ENCODE measurements at places on chromosomes 7 and 10. TPM values are rescaled to one million over a fixed set of nuclear protein-coding genes. Genes with fewer than 3 reads are reported as not detected.

Gene ADGRA1
- under 0.01 TPM for total RNA-seq

Gene ZP3
- total RNA-seq, result not detected

Gene NPC1L1
- 0.83 TPM for total RNA-seq

Gene PKD2L1
- total RNA-seq, result not detected

Gene DHX32
- total RNA-seq, result 22.4 TPM

Gene STEAP4
- total RNA-seq, result 10.5 TPM

Gene PCDH15
- 0.14 TPM for total RNA-seq

Gene INMT
- 5.9 TPM for total RNA-seq

Gene COL17A1
- total RNA-seq, result not detected

Gene MRC1
- 37.9 TPM for total RNA-seq

Gene OPN1SW
- total RNA-seq, result not detected

DNA sequence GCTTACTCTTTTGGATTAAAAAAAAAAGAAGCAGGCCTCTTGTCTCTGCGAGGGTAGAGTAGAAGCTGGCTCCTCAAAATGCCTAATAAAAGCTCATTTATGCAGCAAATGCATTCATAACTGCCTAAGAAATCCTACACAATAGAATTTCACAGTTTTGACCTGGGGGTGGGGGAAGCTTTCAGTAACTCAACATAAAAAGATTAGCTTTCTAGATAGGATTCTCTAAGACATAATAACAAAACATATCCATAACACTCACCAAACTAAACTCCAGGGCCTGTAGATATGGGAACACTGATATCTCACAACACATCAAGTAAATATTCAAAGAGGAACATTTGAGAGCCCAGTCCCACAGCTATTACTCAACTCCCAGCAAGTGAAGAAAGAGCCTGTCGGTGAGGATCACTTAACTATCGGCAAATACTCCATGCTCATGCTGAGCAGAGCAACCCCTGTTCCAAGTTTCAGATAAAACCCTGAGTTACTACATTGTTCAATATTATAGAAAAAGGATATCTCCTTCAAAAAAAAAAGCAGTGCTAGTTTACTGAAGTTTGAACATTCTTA, 88.1 kb downstream of the COBL start:
- no peak for DNase-seq

- no peak for DNase-seq
Observed at GRCh38 chr7:515628-516027, 4.0 kb downstream of the PDGFA start.

DNA sequence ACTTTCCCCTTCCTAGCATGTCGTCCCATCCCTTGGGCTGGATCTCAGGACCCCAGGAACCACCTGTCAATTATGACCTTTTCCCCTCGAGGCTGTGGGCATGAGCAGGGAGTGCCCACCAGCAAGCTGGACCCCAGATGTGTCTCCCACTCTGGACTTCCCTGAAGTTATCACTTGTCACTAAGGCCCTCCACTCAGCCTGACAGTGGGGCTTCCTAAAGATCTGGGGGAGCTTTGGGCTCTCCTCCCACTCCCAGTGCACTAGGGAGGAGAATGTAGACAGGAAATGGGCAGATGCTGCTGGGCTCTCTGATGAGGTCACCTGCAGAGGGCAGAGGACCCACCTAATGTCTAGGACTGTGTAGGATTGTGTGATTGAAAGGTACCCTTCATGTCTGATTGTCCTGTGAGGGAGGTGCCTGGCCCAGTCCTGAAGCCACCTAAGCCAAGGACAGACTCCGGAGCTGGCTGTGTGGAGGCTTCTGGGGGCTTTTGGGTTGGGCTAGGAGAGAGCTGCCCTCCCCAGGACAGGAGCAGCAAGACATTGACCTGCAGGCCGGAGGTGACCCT, 18.7 kb downstream of the MYO1G start:
- no peak for DNase-seq

DNA sequence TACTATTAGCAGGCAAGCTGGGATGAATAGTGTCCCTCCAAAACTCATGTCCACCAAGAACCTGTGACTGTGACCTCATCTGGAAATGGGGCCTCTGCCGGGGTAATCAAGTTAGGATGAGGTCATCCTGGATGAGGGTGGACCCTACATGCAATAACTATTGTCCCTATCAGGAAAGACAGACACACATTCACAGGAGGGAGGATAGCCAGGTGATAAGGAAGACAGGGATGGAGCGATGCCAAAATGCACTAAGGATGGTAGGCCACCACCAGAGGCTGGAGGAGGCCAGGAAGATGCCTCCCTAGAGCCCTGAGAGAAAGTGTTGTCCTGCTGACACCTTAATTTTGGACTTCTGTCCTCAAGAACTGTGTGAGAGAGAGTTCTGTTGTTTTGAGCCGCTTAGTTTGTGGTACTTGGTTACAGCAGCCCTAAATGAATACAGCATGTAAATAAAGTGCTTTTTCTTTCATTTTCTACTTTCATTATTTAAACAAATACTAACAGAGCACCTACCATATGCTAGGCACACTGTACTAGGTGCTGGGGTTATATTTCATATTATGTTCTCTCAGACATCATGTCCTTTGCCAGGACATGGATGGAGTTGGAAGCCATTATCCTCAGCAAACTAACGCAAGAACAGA, 111.9 kb downstream of the USP6NL start:
- no peak for DNase-seq

- no peak for DNase-seq
Observed at GRCh38 chr7:6628045-6628444, 9.1 kb upstream of the ZNF316 start.

- no peak for DNase-seq
Observed at GRCh38 chr10:34537629-34538231, 277.4 kb downstream of the PARD3 start.

DNA sequence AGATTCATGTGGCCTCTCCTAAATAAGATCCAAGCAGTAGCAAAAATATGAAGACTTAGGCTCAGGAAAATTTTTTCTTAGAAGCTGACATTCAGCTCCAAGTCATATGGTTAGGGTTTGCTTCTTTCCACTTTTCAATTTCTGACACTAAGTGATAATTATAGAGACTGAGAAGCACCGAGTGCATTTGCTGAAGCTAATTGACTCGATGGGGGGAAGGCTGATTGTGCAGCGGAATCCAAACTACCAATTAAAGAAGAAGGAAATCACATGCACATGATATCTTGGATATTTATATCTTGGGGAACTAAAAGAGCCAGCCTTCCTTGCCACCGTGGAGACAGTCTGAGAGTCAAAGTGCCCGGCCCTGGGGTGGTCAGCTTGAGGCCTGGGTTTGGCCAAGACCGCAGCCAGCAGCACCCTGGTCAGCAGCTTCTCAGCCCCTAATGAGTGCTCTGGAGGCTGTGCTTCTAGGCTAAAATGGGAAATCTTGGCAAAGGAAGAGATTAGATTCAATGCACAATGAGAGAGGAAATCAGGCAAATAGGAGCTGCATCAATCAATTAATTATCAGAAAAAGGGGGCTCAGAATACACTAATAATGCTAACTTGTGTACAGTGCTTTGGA, 589.3 kb downstream of the NRG3 start:
- DNase-seq, result no peak

- no peak for DNase-seq
Observed at GRCh38 chr7:111864291-111864976, 302.1 kb upstream of the IMMP2L start.

GRCh38 chr10:113007343-113007771, 57.3 kb downstream of the TCF7L2 start:
- no peak for DNase-seq

- DNase-seq, result no peak
Observed at GRCh38 chr10:77625379-77625778, 12.2 kb downstream of the KCNMA1 start.

DNA sequence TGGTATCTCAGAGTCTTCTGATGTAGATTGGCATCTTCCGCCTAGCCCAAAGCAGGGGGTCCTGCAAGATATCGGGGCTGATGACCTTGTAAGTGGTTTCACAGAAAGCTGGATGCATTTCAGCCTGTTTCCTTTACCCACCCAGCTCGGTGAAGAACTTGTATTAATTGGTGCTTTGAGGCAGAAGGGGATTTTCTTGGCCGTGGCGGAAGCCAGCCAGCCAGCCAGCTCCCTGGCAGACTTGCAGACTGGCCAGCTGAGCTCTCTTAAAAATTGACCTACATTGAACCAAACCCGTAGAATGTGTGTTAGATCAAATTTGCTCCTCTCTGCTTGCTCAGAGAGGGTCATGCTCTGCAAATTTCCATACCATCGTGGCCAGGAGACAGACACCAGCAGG, 218.4 kb downstream of the ADAM12 start:
- DNase-seq, result no peak

DNA sequence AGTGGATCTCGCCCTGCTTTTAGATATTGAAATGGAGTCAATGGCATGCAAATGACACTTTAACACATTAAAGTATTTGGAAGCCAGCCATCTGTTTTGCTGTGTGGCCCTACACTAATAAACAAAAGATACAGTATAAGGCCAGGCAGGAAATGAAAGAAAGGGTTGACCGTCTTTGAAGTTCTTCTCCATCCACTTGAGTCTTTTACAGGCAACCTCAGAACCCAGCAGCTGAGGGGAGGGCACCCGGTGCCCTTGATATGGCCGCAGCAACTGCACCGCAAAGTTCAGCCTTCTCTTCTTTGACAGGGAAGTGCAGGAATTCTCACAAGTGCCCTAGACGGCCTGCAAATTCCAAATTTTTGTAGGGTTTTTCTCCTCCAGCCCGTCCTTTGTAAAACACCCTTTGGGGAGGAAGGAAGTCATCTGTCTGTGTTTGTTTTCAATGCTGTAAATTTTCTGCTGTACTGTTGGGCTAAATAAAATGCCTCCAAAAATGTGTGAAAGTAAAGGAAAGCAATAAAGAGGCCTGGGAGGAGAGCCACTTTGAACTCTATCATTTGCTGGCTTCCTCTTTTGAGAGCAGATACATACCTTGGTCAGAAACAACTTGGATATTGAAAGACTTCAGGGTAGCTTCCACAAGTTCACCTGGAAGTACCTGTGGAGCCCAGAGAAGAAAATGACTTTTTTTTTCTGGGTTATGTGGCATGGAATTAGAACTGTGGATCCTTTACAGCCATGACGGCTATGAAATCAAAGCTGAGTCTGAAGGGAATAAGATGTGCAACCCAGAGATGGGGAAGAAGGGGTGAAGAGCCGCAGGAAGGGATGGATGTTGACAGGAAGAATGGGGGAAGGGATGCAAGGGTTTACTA, 3.6 kb downstream of the HOXA1 start:
- DNase-seq, result no peak

DNA sequence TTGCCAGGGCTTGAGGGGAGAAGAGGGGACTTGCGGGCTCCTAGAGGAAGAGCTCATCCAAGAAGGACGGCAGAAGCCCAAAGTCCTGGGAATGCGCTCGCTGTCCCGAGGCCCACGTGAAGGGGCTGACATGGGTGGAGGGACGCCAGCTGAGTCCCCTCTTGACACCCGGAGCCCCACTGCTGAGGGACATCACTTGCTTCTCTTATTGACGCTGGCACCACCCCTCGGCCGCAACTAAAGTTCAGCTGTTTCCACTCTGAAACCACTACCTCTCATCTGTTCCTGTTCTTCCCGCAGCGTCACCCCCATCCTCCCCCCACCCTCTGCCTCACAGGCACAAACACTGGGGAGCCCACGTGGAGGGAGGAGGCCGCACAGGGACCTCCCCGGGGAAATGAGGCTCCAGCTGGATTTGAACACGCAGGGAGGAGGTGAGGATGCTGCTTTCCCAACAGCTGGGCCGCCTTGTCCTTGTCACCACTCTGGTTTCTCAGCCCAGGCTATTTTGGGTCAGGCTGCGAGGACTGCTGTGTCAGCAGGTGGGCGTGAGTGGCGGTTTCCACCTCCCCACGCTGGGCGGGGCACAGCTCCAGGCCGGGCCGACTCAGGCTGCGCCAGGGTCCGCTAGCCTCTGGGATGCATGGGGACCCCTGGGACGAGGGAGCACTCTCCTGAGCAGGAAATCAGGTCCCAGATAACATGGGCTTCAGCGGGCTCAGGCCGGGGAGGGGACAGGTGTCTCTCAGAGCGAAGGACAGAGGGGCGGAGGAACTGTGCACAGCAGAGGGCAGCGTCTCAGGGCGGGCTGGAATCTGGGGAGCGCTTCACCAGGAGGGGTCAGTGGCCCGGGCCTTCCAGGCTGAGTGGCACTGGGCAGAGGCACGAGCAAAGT, 156.3 kb downstream of the ZNF248 start:
- no peak for DNase-seq

- DNase-seq, result peak; percentile 46
Observed at GRCh38 chr10:5491477-5491876, 7.9 kb downstream of the CALML5 start.

DNA sequence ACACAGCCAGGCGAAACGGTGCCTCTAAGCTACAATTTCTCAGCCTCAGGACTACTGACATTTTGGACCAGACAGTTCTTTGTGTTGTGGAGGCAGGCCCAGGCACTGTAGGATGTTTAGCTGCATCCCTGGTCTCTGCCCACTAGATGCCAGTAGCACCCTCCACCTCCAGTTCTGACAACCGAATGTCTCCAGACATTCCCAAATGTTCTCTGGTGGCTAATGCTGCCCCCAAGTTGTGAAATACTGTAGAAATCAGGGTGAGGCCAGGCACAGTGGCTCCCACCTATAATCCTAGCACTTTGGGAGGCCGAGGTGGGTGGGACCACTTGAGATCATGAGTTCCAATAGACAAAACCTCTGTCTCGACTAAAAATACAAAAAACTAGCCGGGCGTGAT, 18.2 kb downstream of the HNRNPF start:
- DNase-seq, result peak; percentile 52

- no peak for DNase-seq
Observed at GRCh38 chr7:98619450-98620321, 2.6 kb downstream of the NPTX2 start.

DNA sequence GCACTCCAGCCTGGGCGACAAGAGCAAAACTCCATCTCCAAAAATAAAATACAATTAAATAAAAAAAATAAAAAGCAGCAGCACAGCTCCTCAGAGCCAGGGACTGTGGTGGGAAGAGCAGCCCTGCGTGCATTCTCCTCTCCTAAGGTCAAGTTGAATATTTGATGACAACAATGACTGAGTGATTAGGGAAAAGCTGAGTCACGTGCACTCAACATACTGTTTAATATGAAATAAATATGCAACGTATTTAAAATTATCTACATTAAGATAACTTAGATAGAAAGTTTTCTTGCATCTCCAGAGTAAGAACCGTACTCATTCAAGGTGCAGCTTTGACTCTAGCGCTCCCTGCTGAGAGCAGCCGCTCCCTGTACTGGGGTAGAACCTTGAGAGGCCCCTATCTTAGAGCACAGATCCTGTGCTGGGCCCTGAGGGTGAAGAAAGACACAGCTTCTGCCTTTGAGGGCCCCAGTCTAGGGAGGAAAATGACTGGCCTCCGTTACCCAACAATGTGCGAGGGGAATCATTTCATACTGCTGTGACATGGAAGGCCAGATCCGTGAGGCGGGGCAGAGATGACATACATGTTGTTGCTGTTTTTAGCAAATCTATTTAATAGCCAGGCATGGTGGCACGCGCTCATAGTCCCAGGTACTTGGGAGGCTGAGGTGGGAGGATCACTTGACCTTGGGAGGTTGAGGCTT, 81.1 kb downstream of the SVIL start:
- no peak for DNase-seq

DNA sequence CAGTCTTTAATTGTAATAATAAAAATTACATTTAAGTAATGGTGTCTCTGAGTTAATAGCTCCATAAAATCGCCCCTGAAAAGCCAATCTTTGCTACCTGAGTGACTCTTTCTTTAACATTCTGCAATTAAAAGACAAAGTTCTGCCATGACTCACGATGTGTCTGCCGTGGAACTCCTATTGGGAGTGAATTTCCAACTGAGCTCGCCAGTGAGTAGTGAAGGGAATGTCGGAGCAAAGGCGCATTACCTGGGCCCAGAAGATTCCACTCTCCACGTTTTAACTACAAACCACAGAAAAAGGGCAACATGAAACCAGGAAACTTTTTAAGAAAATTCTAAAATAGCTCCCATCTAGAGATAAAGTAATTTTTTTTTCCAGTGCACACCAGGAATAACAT, 36.9 kb upstream of the RNF32 start:
- no peak for DNase-seq

- no peak for DNase-seq
Observed at GRCh38 chr10:76302961-76303630, 871.7 kb downstream of the LRMDA start.

All from sigmoid colon (tissue), 7 donors.